ENCODE measurements at places on chromosomes 1 and 21.

DNA sequence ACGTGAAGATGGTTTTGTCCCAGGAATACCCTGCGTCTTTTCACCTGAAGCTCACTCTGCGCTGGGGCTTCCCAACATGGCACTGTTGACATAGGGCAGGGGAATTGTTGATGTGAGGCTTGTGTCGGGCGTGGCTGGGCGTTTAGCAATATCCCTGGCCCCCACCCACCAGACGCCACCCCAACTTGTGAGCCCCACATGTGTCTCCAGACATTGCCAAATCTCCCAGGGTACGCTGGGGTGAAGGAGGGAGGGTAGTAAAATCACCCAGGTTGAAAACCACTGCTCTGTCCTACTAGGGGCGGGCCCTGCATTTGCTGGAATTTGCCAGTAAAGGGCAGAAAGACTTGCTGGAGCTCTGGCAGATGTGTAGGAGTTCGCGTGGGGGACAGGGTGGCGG is 36.0 kb downstream of the SPSB1 start:
- DNase-seq = no peak

DNA sequence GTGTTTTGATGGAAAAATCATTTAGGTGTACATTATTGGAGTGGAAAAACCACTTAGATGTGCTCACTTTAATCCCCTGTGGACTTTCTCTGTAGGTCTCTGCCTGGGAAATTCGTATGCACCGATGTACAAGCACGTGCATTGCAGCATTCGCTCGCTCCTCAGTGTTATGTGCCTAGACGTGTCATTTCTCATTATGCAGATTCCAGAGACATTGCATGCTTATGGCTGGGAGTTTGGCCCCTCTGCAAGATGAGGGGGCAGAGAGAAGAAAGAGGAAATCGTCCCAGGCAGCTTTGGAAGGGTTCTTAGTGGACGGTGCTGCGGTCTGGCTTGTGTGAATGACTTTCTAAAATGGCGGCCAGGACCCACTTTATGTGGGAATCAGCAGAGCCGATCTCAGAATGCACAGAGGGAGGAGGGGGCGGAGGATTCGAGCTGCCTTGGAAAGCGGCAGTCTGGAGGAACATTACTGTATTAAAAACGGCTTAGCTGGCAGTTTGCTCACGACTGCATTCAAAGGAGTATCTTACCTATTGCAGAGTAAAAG is 2.3 kb downstream of the SPEN start:
- peak; percentile 46 for DNase-seq

DNA sequence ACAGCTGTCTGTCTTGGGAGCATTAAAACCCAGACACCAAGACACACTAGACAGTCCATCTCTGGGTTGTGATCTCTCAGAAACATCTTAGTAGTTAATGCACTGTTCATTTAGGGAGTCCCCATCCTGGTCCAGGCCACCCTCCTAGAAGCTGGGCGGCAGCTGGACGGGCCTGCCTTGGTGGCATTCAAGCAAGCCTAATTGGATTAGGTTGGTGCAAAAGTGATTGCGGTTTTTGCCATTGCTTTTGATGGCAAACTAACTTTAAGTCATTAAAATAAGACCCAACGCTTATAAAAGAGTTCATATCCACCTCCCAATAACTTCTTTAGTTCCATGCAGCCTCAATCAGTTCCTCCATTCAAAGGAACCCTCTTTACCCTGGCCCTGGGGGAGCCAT is 21.7 kb downstream of the ATP5PO start:
- no peak for DNase-seq

DNA sequence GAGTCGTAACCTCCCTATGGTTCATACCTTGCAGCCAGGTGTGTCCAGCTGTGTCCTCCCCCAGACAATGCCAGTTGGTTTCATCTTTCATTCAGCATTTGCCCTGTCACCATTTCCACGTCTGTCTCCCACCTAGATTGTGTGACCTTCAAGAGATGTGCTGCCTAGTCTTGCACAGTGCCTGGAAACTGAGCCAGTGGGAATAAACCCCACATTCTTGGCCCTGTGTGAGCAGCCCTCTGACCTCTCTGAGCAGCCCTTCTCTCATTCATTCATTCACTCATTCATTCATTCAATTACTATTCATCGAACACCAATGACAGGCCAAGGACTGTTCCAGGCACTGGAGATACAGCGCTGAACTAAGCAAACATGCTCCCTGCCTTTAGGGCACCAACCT is 115.7 kb downstream of the GRIK3 start:
- no peak for DNase-seq

DNA sequence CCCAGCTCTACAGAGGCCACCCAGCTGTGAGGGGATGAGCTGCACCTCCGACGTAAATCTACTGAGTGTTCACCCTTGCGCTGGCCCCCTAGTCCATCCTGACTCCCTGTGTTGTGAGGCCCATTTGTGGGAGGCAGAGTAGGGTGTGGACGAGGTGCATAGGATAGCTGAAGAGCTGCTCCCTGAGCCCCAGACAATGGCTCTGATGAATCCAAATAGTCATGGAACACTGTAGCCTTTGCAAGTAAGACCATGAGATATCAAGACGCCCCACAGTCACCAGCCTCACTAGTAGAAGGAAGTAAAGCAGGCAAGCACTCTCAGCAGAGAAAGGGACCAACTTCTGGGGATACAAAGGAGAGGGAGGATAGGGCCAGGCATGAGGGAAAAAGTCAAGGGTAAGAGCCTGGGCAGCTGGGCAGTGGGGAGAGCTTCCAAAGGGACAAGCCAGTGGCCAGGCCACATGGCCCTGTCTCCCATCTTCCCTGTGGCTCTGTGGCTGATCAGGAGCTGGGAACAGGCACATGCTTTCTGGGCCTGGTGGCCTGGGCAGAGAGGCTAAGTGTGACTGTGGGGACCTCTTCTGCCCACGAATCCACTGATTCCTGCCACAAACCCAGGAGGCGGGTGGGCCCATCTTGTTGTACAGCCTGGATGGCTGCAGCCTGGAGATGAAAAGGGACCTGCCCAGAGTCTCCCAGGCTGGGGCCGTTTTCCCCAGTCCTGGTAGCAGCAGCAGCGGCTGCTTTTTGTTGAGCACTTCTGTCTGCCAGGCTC is 55.5 kb upstream of the EPS8L3 start:
- DNase-seq = no peak

DNA sequence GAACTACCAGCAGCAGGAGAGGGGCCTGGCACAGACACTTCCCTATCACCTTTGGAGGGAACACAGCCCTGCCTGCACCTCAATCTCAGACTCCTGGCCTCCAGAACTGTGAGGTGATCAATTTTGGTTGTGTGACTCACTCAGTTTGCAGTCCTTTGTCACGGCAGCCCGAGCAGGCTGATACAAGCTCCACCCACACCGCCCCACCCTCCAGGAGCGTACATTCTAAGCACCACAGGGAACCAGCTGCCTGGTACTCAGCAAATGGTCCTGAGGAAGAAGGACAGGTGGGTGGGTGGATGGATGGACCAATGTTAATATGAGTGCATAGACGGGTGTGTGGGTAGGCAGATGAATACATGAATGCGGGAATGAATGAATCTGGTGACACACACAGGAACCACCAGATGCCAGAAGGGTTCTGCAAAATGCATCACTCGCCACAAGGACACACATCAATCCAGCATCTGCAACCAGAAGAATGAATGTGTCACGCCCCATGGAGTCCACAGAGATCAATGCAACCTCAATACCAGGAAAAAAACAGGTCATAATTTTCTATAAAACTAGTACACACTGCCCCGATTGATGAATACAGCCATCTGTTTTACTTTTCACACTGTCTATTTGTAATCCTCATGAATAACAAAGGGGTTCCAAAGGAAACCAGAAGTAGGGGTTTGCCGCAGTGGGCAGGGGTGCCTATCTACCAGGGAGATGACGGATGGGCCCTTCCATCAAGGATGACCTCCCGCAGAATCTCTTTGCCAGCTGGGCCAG is 284.5 kb downstream of the NPHP4 start:
- no peak for DNase-seq

DNA sequence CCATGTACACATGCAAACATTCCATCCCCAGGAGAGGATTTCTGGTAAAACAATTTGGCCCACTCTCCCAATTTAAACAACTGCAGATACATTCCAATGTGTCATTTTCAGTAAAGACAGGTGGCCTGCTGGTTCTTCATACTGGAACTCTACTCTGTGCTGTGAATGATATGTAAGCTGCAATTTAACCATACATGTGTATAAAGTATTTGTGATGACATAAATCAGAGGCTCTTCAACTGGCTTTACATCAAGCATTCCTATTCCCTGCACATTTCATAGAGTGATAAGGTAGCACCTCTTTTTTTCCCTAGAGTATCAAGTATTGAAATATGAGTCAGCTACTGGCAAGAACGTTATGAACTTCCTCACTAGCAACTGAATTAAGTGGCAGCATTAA is 649.5 kb upstream of the ADGRL2 start:
- peak; percentile 48 for DNase-seq

DNA sequence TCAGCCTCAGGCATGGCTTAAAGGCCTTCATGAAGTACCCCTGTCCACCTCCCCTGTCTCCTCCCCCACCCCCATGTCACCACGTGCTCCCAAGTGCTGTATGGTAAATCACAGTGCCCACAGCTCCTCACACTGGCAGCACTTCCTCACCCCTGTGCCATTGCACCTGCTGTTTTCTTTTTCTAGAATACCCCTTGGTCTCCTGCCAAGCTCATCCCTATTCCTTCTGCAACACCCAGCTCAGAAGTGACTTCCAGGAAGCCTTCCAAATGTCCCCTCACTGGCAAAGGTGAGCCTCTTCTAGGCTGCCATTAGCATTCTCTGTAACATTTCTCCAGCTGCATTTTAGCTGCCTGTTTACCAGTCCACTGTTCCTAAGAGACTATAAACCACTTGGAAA is 9.4 kb downstream of the AKNAD1 start:
- DNase-seq = no peak

DNA sequence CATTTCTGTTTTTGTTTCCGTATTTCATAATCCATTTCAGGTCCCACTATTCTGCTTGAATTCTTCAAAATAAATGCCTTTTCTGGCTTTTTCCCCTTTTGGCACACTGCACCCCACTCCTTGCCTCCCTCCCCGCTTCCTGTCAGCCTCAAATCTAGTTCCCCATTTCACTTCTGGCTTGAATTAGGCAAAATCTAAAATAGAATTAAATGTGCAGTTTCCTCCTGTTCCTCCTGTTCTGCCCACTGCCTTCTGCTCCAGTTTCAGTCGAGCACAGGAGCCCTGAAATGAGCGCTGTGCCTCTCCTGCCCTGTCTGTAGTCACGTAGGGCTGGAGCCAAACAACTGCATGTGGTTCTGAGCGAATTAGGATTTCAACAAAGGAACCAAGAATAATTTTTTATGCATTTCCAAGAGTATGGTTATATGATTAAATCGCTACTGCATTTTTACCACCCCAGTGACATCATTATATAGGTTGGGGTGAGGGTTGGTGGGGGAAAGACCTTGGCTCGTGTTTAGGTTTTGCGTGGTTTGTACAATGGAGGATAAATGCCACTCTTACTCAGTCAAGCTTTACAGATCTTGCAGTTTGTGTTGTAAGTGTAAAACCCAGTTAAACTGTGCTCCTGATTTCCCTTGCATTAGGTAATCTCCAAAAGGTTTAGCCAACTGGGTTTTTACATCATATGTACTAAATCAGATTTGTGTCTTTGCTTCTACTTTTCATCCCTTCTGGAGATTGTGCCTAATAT is 114.9 kb downstream of the VPS13D start:
- no peak for DNase-seq

GRCh38 chr1:29933067-29933466 is 696.7 kb downstream of the PTPRU start:
- DNase-seq = no peak

DNA sequence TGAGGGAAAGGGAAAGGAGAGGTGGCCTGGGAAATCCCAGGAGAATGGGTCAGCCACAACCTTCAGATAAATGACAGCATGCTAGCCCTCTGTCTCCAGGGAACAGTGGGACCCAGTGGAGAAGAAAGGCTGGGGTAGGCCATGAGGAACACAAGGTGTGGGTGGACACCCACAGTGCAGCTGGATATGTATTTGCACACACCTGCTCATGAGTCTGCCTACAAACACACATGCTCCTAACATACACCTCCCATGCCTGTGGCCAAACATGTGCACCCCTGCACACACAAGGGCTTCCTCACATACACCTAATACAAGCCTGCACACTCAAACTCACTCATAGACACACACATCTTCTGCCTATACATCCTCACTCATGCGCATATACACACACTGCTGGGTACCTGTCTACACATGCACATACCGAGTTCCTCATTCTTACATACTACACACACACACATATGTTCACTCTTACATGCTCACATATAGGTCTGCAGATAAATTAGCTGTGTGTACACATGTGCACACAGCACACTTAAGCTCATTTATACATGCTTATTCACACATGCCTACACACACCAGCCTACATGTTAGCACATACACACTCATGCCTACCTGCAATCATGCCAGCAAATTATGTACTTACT is 3.6 kb downstream of the C1orf216 start:
- no peak for DNase-seq

DNA sequence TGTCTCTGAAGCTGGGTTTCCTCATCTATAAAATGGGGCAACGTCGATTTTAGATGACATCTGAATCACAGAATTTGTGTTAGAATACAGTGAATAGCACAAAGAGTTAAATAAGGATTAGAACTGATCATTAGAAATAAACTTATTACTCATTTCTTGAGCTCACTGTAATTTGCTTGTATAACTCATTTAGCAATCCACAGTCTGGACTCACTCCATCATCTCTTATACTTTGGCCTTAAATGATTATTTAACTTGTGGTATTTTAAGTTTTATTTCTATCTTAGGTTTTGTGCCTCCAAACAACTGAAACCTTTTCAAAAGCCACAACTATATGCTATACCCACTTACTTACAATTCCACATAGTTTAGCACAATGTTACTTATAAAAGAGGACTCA is 128.0 kb downstream of the CDC42BPA start:
- no peak for DNase-seq

Measured in choroid plexus epithelial cell (primary cell).